ENCODE measurements at places on chromosomes 12 and 14.
A peak's percentile ranks its signal among the peaks of the same experiment; 100 is the strongest.

- DNase-seq, result no peak
Measured at GRCh38 chr12:71303199-71303598, 136.4 kb upstream of the LGR5 start.

DNA sequence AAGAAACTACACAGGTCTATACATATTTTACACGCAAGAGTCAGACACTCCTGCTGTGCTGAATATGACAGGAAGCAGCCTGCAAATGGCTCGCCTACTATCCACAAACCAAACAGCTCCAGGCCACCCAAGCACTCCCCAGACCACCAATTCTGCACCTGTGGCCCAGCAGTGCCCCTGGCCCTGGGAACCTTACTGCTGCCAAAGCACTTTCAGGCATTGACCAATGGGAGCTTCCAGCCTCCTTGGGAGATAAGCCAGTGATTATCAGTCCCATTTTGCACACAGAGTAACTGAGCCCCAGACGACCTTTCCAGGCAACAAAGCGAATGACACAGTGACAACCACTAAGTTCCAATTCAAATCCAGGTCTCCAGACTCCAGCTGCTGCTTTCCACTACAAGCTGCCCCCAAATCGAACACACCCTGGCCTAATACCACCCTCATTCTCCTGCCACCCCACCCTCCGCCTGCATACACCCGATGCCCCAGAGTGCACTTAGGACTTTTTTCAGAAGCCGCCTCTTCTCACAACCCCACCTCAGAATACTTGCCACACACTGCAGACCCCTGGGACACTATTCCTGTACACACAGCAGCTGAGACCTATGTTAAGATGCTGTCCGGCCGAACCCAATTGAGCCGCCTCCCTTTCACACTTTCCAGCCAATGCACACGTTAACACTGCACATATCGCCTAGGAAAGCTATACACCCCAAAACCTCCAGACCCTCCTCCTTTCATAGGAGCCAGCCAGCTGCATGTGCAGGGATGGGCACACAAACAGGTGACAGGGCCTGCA, 126.1 kb upstream of the PRMT8 start:
- DNase-seq, result no peak

DNA sequence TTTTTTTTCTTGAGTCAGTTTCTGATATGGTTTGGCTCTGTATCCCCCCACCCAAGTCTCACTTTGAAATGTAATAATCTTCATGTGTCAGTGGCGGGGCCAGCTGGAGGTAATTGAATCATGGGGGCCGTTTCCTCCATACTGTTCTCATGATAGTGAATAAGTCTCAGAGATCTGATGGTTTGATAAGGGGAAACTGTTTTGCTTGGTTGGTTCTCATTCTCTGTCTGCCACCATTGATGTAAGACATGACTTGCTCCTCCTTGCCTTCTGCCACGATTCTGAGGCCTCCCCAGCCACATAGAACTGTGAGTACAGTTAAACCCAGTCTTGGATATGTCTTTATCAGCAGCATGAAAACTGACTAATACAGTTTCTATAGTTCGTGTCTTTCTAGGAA, 42.9 kb downstream of the WNK1 start:
- no peak for DNase-seq

DNA sequence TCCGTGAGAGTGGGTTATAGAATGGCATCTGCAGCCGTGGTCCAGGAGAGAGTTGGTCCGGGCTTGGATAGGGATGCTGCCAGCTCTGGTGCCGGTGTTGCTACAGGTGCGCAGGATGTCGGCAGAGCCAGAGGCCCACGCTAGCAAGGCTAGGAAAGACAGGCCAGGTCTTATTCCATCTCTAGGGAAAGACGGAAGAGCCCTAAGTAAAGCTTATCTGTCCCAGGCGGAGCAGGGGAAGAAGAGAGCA, 485 bp upstream of the PSME1 start:
- no peak for DNase-seq

- DNase-seq, result no peak
Measured at GRCh38 chr14:97219431-97220017, 422.3 kb downstream of the VRK1 start.

DNA sequence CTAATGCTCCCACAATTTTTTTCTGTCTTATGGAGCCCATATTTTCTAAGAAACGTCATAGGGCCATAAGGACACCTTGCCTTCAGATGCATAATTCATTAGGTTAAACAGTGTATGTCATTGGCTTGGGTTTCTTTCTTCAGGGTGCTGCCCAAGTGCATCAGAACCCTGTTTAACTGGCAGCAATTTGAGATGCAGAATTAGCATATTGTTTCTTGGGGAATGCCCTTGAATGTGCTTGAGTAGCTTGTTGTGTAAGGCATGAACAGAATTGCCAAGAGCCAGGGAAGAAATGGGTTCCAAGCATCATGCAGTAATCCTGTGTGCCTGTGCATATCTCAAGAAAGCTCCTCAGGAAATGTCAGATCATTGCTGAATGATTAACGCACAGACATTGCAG, 277.2 kb downstream of the SYT1 start:
- no peak for DNase-seq

DNA sequence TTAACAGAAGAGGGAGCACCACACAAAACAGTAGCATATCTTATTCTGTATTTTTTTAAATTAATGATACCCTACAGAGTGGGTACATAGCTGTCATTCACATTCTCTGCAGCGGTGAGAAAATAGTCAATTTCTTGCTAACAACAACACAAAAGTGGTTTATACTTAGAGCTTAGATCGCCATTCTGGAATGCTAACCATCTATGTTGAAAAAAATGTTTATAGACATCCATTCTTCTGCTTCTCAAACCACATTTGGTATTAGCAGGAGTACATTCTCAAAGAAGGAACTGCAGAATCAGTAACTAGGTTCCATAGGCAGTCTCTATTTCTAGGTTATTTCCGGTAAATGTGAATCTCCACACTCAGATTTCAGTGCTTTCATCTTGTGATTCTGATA, 185.9 kb downstream of the PPFIA2 start:
- DNase-seq, result peak; percentile 29

DNA sequence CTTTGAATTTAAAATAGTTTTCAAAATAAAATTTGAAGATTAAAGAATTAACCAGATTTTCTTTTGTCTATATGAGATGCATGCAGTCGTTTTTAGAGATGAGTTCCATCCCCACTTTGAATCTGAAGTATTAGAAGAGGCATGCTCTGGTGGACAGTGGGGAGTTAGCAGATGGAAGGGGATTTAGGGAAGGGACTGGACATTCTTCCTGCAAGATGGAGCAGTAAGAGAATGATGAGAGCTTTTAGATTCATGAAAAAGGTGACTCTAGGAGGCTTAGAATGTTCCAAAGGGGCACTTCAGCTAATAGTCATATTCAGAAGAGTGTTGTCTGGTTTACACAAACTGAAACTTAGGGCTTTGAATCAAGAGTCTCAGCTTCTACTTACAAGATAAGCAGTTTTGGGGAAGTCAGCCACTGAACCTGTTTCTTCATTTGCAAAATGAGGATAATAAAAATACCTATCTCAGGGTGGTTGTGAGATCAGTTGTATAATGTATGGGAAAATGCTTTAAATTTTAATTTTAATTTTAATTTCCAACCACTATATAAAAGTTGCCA, 3.7 kb downstream of the ZBTB1 start:
- no peak for DNase-seq

GRCh38 chr12:124923905-124924734, 9.7 kb upstream of the UBC start:
- DNase-seq, result peak; percentile 80

DNA sequence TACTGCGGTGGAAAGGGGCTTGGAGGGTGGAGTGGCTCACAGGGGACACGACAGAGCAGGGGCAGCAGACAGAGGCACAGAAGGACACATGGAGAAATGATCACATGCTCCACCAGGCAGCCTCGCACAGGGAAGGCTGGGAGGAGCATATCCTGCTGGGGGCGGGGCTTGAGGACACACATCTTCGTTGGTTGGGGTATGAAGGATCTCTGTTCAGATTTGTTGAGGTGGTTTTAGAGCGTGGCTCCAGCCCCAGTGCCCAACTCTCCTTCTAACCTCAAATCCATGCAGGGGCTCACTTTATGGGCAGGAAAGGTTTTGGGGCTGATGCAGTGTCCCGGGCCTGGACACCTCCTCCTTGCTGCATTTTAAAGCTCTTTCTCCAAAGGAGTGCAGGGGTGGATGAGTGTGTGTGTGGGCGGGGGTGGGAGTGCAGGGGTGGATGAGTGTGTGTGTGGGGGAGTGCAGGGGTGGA, 733 bp upstream of the P3H3 start:
- peak; percentile 91 for DNase-seq

Data from mesenchymal stem cell (in vitro differentiated cells and primary cell).